ENCODE measurements at places on chromosomes 6 and 20. TPM values are rescaled to one million over a fixed set of nuclear protein-coding genes. Genes with fewer than 3 reads are reported as not detected.

DNA sequence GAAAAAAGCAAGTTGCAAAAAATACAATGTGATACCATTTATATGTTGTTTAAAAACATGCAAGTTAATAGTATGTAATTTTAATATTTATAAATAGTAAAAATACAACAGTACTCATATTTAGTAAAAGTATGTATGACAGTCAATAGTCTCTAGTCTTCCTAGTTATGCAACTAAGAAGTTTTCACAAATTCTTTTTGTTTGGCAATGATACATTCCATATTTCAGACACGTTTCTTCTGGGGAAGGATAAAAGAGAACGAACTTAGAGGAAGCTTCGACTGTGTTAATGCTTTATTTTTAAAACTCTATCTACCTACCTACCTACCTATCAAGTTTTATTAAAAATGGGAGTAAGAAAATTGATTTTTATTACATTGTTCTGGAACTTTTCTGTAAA is 77.7 kb downstream of the UBE3D start:
- no peaks in the 10 kb centered on the region for H3K36me3 ChIP-seq

CCN5 gene
- 0.20 TPM for total RNA-seq

PNLDC1 gene
- total RNA-seq: 0.37 TPM

DNA sequence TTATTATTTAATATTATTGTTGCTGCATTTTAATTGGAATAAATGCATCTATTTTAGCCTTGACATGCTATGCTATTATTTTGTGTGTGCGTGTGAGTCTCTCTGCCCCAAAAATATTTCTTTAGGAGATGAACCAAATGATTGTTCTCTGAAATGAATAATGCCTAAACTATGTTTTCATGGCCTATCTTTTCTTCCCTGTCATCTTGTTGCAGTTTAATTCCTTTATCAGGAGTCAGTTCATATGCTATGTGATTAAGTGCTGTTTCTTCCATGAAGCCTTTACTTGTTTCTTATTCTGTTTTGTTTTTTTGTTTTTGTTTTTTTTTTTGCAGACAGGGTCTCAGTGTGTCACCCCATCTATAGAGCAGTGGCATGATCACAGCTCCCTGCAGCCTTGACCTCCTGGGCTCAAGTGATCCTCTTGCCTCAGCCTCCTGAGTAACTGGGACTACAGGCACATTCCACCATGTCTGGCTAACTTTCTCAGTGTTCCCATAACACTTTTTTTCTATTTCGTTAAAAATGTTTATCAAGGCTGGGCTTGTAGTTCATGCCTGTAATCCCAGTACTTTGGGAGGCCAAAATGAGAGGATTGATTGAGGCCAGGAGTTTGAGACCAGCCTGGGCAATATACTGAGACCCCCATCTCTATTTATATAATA is 25.7 kb downstream of the TPX2 start:
- H3K27me3 ChIP-seq: no peaks in the 10 kb centered on the region
- H3K4me3 ChIP-seq: no peak overlapping the region
- no peaks in the 10 kb centered on the region for H3K4me1 ChIP-seq
- DNase-seq: no peak
- H3K36me3 ChIP-seq: peaks cover 41% of the 10 kb centered on the region

C6orf52 gene
- 3.9 TPM for total RNA-seq

LZTS3 gene
- total RNA-seq: 5.2 TPM

GRCh38 chr20:1776681-1777475 is 118.3 kb upstream of the SIRPA start:
- no peaks in the 10 kb centered on the region for H3K27me3 ChIP-seq
- no peaks in the 10 kb centered on the region for H3K36me3 ChIP-seq
- H3K4me3 ChIP-seq: peak overlapping the region; percentile 79

GRCh38 chr6:131117878-131118277 is 17.4 kb upstream of the AKAP7 start:
- no peak overlapping the region for H3K4me3 ChIP-seq
- no peaks in the 10 kb centered on the region for H3K4me1 ChIP-seq
- no peaks in the 10 kb centered on the region for H3K27me3 ChIP-seq
- H3K27ac ChIP-seq: no peak overlapping the region
- DNase-seq: no peak

NCOA3 gene
- total RNA-seq: 25.9 TPM

DNA sequence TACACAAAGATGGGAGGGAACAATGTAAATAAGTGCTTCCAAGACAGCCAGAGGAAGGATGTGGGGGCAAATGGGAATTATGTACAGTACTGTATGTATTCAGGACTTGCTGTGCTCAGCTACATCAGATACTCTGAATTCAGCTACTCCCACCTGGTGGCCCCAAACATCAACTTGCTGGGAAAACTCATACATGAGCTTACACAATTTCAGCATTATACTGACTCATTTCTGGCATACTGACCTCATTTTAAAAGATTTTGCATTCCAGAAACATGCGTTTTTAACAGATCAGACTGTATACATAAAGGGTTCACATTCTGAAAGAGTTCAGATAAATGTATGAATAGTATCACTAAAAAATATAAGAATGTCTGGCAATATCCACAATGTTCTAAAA is 59.7 kb downstream of the GPX5 start:
- H3K36me3 ChIP-seq: no peaks in the 10 kb centered on the region
- H3K4me3 ChIP-seq: no peak overlapping the region
- no peaks in the 10 kb centered on the region for H3K27me3 ChIP-seq
- no peak for DNase-seq

DNA sequence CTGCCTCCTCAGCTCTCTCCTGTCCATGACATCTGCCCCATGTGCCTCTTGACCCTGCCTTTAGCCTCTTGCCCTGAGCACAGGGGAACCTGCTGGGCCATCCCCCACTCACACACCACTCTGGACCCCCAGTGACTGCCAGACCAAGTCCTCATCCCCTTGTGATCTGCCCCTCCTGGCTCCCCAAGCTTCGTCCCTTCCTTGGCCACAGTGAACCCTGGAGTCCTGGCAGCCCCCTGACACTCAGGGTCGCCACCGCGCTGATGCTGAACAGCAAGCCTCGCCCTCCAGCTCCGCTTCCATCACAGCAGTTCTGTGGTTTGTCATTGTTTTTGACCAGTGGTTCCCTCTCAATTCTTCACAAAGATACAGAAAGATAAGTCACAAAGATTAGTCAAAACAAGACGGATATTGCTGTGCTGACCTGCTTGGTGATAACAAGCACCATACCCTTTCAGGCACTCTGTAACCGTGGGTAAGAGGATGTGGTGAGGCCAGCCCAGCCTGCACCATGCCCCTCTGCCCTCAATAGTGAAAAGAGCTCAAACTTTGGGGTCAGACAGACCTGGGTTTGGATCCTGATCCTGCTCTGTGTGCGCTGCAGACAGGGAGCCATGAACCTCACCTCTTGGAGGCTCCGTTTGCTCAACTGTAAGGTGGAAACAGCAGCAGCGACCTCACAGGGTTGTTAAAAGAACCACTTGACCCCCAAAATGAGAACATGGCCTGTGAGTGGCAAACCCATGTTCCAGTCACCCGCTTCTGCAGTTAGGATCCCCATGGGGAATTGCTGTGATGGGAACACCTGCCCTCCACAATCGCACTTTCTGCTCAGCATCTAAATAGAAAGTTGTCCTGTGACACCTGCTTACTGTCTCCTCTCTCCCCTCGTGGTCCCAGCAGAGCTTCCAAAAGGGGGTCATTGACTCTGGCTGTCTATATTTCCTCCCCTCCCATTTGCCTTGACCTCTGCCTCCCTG is 114.5 kb downstream of the TOX2 start:
- H3K27me3 ChIP-seq: no peaks in the 10 kb centered on the region
- H3K4me1 ChIP-seq: peaks cover 6% of the 10 kb centered on the region
- DNase-seq: no peak
- H3K4me3 ChIP-seq: no peak overlapping the region
- no peak overlapping the region for H3K27ac ChIP-seq
- no peaks in the 10 kb centered on the region for H3K36me3 ChIP-seq

SLC17A2 gene
- total RNA-seq: not detected

GRCh38 chr6:52995913-52996645 is 995 bp upstream of the GSTA4 start:
- peak; percentile 76 for DNase-seq
- no peaks in the 10 kb centered on the region for H3K36me3 ChIP-seq
- H3K27me3 ChIP-seq: no peaks in the 10 kb centered on the region
- peaks cover 20% of the 10 kb centered on the region for H3K4me1 ChIP-seq
- peak overlapping the region; percentile 21 for H3K4me3 ChIP-seq

DNA sequence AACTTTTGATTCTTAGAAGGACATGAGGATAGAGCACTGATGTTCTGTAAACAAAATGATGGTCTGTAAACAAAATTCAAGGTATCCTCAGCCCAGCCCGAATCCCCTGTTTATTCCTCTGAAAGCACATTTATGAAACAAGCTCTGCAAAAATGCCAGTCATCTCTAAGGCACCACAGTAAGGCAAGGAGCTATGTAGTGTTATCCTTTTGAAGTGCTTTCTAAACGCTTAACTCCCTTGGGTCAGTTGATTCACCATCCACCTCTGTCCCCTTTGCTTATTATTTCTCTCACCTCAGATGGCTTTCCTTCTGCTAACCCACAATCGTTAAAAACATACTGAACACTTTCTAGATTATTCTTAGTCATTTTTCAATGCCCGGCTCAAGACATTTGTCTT is 93.8 kb downstream of the ATXN1 start:
- no peaks in the 10 kb centered on the region for H3K27me3 ChIP-seq
- no peak for DNase-seq
- no peaks in the 10 kb centered on the region for H3K36me3 ChIP-seq
- H3K4me3 ChIP-seq: no peak overlapping the region
- H3K27ac ChIP-seq: no peak overlapping the region

DNA sequence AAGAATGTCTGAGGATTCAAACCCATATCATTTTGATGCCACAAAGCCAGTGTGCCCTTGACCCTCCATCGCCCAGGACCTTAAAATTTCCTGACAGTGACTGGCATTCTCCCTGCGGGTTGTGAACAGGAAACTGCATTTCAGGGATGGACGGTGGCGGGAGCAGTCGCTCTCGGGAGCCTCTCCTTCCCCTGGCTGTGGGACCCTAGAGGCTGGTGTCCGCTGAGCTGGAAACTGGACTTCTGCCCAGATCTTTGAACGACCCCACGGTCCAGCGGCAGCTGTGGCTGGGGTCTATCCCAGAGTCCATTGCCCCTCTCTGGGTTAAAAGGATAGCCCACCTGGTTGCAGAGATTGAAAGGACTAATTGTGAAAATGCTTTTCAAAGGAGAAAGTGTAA is 1.4 kb upstream of the SEC63 start:
- H3K27me3 ChIP-seq: no peaks in the 10 kb centered on the region
- peaks cover 23% of the 10 kb centered on the region for H3K4me1 ChIP-seq
- H3K4me3 ChIP-seq: no peak overlapping the region
- no peaks in the 10 kb centered on the region for H3K36me3 ChIP-seq

- H3K27me3 ChIP-seq: no peaks in the 10 kb centered on the region
- H3K27ac ChIP-seq: no peak overlapping the region
- DNase-seq: no peak
- H3K4me1 ChIP-seq: no peaks in the 10 kb centered on the region
Observed at GRCh38 chr6:30542404-30542725, 13.9 kb downstream of the GNL1 start.

- peak; percentile 2 for DNase-seq
- no peak overlapping the region for H3K27ac ChIP-seq
- no peak overlapping the region for H3K4me3 ChIP-seq
- H3K36me3 ChIP-seq: no peaks in the 10 kb centered on the region
- H3K4me1 ChIP-seq: no peaks in the 10 kb centered on the region
Observed at GRCh38 chr6:104943781-104944180, 13.1 kb upstream of the LIN28B start.

ZSWIM3 gene
- 1.8 TPM for total RNA-seq

SLC25A27 gene
- 10.7 TPM for total RNA-seq

DNA sequence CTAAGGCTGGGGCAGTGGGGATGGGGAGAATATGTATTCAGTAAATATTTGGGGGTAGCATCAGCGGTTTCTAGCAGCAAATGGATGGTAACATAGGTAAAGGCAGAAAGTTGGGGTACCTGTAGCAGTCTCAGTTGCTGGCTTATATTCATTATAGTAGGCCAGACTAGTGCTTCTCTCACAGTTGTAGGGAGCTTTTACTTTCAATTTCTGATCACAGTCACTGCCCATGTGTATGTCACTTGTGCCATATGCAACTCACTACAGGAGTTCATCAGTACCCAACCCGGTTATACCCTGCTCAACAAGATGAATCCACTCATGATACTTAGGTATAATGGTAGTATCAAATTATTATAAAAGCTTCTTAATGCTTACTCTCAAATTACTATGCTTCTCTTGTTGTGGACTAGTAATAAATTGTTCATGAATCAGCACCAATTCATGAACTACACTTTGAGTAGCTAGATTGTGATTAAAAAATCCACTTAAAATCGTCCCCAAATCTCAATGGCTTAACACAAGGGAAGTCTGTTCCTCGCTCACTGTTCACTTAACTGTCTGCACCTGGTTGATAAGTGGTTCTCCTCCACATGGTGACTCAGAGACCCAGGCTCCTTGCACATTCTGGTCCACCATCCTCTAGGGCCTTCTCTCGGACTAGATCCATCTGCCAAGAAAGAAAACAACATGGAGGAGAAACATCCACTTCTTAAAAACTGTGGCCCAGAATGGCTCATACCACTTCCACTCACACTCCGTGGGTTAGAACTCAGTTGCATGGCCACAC is 31.3 kb upstream of the MYLIP start:
- H3K27ac ChIP-seq: no peak overlapping the region
- H3K27me3 ChIP-seq: no peaks in the 10 kb centered on the region
- no peak for DNase-seq
- H3K36me3 ChIP-seq: no peaks in the 10 kb centered on the region
- no peaks in the 10 kb centered on the region for H3K4me1 ChIP-seq

GRCh38 chr6:79246891-79247290 is 12.4 kb upstream of the HMGN3 start:
- H3K4me1 ChIP-seq: no peaks in the 10 kb centered on the region
- H3K27ac ChIP-seq: no peak overlapping the region
- H3K36me3 ChIP-seq: no peaks in the 10 kb centered on the region
- no peak for DNase-seq

DNA sequence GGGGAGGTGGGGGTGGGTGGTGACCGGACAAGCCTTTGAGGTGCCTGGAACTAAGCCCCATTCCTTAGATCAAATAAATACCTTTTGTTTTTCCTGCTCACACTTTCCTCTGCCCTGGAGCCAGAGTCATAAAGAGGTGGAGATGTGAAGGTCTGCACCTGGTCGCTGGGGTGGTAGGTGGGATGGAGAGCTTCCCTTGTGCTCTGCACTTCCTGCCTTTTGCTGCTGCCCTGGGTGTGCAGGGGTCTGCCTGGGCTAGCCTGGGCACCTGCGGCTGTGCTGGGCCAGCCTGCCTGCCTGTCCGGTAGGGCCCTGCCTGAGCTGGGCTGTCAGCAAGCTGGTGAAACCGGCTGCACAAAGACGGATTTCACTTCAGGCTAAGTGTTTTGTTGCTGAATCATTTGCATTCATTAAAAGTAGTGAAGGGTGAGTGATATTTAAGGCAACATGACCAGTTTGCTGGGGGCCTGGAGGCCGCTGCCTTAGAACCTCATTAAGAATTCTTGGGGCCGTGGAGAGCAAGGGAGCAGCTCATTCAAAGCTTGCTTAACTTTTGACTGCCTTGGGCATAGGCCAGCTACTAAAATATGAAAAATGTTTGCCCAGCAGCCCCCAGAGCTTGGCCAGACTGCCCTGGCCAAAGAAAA is 20.5 kb downstream of the PTK7 start:
- no peak overlapping the region for H3K4me3 ChIP-seq
- H3K4me1 ChIP-seq: peaks cover 64% of the 10 kb centered on the region
- H3K27ac ChIP-seq: peak overlapping the region; percentile 89
- no peak for DNase-seq
- no peaks in the 10 kb centered on the region for H3K36me3 ChIP-seq

GRCh38 chr6:132703936-132704335 is 9.9 kb downstream of the VNN1 start:
- no peak for DNase-seq
- no peaks in the 10 kb centered on the region for H3K36me3 ChIP-seq
- H3K27ac ChIP-seq: no peak overlapping the region
- H3K4me3 ChIP-seq: no peak overlapping the region
- no peaks in the 10 kb centered on the region for H3K27me3 ChIP-seq
- no peaks in the 10 kb centered on the region for H3K4me1 ChIP-seq

VPS16 gene
- 38.1 TPM for total RNA-seq

CCN6 gene
- total RNA-seq: not detected
